ENCODE measurements at places on chromosomes 2 and 18.

GRCh38 chr2:11676640-11677039 is 6.6 kb upstream of the NTSR2 start:
- no peak for DNase-seq

DNA sequence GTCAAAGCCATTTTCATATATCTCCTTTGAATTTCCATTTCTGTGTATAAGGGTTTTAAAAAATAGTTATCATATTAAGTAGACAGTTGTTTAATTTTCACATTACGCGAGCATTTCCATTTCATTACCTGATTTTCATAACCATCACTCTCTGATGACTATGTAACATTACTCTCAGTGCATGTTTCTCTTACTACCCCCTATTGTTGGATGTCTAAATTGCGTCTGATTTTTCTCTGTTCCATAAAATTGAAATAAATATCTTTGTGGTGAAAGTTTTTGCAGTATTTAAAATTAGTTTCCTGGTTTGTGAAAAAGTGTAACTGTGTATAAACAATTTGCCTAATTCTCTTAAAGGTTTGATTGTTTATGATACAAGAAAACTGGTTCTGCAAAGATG is 123.8 kb downstream of the MYO1B start:
- DNase-seq, result no peak

- DNase-seq, result no peak
Measured at GRCh38 chr2:19029655-19030054, 328.8 kb downstream of the OSR1 start.

GRCh38 chr2:218405746-218406208 is 6.1 kb downstream of the CTDSP1 start:
- no peak for DNase-seq

- no peak for DNase-seq
Measured at GRCh38 chr2:239399921-239400595, 762 bp downstream of the HDAC4 start.

GRCh38 chr18:10023853-10024570 is 110.2 kb downstream of the VAPA start:
- no peak for DNase-seq

- DNase-seq, result no peak
Measured at GRCh38 chr2:19048593-19049266, 309.7 kb downstream of the OSR1 start.

- no peak for DNase-seq
Measured at GRCh38 chr2:122239440-122239839, 484.0 kb downstream of the TSN start.

DNA sequence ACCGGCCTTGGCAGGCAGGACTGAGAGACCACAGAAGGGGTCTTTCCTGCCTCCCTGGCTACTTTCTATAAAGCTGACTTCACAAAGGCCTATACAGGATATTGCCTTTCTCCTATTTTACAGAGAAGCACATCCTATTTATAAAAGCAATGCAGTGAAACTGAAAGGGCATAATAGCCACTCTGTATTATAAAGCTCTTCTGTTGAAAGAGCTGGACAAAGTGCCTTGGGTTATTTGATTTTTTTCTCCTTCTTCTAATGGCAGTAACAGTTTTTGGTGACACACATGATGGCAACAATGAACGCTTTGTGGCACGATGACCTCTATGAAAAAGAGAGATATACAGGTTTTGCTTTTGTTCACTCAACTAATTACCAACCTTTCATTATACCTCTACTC is 281.1 kb downstream of the ZNF516 start:
- no peak for DNase-seq

DNA sequence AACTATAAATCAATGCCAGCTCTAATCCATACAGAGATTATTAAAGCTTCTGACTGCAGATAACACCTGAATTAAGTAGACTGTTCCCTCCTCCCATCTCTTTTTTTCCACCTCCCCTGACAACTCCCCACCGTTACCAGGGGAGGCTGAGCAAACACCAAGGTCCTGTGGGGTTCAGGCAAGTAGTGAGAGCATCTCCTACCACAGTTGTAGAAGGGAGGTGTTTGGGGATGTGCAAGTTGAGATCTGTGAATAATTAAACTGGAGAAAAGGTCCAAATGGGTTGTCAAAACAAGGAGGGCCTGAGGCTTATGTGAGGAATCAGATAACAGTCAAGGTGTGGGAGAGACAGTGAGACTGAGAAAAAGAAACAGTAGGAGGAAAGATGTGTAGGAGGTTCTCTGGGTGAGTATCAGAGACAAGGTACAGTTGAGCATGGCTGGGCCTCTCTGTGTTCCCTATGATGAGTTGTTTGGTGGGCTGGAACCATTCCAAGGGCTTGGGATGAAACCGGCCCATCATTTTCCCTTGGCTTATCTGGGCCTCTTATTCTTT is 194.6 kb downstream of the CYRIA start:
- DNase-seq, result no peak

DNA sequence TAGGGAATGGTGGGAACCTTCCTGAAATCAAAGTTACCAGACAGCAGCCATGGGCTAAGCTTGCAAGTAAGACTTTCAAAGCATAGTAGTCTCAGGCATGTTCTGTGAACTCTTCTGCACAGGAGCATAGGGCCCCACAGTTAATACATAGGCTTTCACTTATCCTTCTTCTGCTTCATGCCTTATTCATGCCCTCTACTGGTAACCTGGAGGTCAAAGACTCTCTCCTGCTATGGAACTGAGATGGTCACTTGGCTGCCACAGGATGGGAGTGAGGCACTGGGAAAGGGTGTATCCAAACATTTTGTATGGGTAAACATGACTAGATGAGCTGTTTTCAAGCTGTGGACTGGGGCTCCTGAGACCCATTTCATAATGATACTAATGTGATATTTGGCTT is 49.1 kb upstream of the ZNF638 start:
- DNase-seq, result no peak

DNA sequence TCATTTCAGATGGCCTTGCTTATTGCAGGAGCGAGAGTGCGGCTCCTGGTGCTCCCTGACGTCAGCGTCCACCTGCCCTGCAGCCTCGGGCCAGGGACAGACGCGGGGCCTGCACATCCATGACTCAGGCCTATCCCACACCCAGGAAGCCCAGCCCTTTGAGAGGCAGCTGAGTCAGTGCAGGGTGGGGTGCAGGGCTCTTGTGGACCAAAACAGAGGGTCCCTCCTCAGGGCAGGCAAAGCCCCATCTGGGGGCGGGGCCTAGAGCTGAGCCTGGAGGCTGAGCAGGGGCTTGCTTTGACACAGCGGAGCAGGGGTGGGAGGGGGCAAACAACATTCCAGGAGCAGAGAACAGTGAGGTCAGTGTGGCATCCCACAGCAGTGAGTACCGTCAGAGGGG is 7.7 kb upstream of the ARHGEF4 start:
- DNase-seq, result no peak

DNA sequence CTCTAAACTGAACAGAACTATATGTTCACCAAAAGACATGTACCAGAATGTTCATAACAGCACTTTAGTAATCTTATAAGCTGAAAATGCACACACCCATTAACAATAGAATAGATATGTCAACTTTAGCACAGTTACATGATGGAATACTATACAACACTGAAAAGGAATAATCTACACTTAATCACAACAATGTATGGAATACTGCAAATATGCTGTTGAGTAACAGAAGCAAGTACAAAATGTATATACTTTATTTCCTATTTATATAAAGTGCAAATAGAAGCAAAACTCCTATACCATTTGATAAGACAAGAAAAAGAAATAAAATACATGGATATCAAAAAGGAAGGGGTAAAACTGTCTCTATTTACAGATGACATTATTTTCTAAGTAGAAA is 352.8 kb downstream of the NCKAP5 start:
- DNase-seq, result no peak

DNA sequence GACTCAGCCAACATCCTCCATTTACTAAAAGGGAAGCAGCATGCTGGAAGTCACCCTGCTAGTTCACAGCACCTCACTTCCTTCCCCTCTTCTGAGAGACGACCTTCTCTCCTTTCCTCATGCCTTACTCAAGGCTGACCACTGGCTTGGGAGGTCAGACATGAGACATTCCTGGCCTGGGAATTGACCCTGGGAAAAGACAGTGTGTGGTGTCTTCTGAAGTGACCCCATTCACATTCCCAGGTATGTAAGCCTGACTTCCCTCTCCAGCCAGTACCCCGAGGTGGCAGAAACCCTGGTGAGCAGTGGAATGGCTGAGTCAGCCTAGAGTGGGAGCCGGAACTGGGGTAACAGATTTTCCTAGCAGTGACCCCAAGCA is 92.4 kb downstream of the PLB1 start:
- DNase-seq, result no peak

DNA sequence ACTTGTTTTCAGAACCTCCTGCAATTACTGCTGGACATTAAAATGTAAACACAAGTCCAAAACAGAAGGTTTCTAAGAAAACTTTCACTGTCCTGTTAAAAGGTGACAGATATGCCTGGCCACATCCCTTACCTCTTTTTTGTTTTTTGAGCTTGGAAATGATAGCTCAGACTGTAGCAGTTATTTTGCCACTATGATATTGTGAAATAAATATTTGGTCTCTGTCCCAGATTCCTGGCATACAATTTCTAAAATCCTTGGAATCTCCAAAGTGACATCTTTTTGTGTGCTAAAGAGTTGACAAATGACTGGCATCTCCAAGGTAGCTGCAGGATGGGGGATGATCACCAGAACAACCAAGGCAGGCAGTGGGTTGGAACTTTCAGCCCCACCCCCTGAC is 16.8 kb downstream of the TPGS2 start:
- no peak for DNase-seq

GRCh38 chr2:9638532-9638931 is 7.7 kb upstream of the YWHAQ start:
- no peak for DNase-seq

DNA sequence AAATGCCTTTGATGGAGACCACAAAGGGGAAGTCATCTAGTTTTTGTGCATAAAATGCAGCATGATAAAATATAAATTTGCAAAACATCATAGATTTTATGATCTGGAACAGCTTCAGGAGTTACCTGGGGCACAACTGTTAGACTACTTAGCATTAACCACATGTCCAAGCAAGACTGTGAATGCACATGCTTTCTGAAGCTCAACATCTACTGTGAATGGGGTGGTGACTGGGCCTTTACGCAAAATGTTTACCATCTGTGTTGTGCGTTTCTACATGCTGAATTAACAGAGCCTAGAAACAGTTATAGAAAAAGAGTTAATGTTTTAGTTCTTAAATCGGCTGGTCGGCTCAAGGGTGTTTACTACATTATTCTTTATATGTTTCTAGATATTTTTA is 45.5 kb downstream of the KCTD1 start:
- no peak for DNase-seq

DNA sequence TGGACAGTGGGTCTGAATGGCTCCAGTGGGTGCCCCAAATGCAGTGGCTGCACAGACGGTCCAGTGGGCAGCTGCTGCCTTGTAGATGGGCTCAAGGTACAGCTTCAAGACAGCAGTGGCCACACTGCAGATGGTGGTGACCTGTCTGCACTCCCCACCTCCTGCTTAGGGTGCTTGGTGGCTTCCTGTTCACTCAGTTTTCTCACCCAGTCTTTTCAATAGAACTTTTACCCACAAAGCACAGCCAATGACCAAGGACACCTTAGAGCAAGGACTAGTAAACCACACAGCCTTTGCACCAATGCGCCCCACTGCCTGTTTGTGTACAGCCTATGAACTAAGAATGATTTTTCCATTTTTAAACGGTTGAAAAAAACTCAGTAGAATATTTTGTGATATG is 34.9 kb downstream of the MEX3C start:
- DNase-seq, result no peak

DNA sequence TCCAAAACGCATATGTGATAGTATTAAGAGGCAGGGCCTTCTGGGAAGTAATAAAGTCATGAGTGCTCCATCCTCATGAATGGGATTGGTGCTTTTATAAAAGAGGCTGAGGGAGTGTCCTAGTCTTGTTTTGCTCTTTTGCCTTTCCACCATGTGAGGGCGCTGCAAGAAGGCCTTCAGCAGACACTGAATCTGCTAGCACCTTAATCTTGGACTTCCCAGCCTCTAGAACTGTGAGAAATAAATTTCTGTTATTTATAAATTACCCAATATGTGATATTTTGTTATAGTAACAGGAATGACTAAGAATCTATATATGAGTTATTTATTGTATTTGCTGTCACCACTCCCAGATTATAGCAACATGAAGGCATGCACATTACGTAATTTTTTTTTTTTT is 63.5 kb downstream of the PLA2R1 start:
- no peak for DNase-seq

DNA sequence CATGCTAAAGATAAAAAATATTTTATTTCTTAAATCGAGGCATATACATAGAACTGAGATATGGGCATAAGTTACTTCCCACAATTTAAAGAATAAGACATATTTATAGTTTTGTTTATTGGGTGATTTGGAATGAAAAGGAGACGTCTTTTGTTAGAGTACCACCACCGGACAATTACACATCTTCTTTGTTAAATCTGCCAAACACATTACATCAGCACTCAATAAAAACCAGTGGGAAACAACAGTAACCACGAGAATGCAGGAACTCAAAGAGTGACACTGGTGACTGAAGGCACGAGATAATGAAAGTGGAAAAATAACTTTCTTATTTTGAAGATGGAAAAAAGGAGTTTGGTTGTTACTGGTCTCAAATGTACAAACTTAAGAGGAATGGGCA is 92.6 kb upstream of the TFCP2L1 start:
- DNase-seq, result no peak

- DNase-seq, result no peak
Measured at GRCh38 chr18:31450409-31450808, 2.9 kb downstream of the DSG3 start.

GRCh38 chr2:39781697-39782096 is 2.6 kb upstream of the THUMPD2 start:
- DNase-seq, result no peak

GRCh38 chr2:168356477-168356835 is 99.6 kb upstream of the CERS6 start:
- DNase-seq, result no peak

GRCh38 chr18:25449046-25449445 is 97.1 kb upstream of the ZNF521 start:
- no peak for DNase-seq

GRCh38 chr18:23972453-23972852 is 42.1 kb upstream of the TTC39C start:
- DNase-seq, result no peak

DNA sequence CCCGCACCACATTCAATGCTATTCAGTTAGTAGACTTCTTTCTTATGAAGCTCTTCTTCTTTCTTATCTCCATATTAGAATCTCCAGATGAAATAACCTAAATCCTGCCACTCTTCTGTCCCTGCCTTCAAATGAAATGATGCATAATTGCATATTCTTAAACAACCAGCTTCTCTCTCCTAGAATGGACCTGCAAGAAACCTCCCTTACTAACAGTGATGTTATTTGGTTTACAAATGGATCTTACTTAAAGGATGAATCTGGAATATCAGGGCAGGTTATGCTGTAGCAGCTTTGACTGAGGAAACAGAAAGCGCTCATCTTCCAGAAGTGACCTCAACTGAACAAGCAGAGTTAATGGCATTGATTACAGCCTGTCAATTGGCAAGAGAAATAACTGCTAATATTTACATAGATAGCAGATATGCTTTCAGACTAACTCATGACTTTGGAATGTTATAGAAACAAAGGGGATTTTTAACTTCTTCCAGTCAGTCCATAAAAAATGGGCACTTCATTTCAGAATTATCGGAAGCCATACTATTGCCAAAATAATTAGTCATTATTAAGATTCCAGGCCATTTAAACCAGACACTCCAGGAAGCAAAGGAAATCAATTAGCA is 755.7 kb upstream of the HS6ST1 start:
- no peak for DNase-seq
